ENCODE measurements at places on chromosomes 16 and 17.

GRCh38 chr17:3978421-3979289, 14.4 kb upstream of the ATP2A3 start:
- no peak for DNase-seq

- peak; percentile 55 for DNase-seq
Measured at GRCh38 chr17:28712032-28712704, 480 bp upstream of the PROCA1 start.

GRCh38 chr17:37301288-37301687, 74.5 kb upstream of the C17orf78 start:
- DNase-seq = no peak

DNA sequence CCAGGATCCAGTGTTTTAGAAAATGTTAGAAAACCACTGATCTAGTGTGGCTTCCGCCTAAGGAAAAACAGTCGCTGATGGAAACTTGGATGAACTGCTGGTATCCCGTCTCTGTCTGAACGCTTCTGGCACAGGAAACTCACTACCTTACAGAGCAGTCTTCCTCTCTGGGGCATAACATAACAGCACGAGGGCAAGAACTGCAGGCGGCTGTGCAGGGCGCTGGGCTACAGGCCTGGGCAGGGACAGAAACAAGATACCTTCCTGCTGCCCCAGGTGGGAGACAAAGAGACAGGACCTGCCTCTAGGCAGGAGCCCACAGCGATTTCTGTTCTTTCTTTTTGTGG, 10.5 kb downstream of the MXRA7 start:
- DNase-seq = no peak

GRCh38 chr17:29131814-29132682, 48.1 kb downstream of the MYO18A start:
- no peak for DNase-seq

DNA sequence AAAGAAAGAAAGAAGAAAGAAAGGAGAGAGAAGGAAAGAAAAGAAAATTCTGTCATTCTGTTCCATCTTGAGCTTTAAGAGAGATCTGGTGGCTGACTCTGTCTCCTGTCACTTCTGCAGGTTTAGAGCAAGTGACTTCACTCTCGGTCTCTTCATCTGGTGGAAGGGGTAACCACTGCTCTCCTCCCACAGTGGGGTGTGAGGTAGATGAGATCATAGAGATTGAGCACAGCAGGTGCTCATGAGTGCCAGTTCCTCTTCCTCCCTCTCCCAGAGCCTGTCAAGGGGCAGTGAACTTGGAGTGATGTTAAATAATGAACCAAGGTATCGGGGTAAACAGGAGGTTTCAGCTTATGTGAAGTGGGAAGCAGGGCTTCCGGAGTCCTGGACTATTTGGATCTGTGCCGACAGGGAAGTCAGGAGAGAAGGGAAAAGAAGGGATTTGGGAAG, 47.7 kb downstream of the BEAN1 start:
- DNase-seq = no peak
